ENCODE measurements at places on chromosomes 3 and 15.

GRCh38 chr3:127615631-127616305 lies 13.2 kb upstream of the PODXL2 start:
- DNase-seq: no peak

DNA sequence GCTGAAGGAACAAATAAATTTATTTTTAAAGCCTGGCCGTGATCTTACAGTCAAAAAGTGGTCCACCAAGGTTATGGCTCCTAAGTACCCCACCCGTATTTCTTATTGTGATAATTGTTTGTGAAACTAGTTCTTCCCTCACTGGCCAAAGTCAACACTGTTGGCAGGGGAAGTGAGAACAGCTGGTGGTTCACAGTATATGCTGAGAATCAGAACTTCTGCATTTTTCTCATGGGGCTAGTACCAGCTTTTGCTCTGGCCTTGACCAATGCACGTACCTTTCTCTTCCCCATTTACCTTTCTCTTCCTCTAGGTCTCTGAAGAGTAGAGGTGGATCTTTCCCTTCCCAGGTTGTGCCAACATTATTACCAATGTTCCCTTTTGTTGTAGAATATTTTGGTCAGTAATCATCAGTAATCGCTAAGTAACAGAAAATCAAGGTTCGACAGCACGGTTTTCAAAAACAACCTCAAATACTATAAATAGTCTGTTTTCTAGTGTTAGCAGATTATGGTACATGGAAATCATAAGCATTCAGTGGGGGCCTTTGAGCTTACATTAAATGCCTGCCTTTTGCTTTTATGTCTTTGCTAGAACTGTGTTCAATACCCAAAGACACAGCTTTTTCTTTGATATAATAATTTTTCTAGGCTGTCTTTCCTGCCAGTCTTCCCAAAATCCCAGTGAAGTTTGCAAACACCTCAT lies 268.0 kb downstream of the LPP start:
- DNase-seq: peak; percentile 91

GRCh38 chr3:113070072-113070640 lies 79.4 kb downstream of the GTPBP8 start:
- no peak for DNase-seq

DNA sequence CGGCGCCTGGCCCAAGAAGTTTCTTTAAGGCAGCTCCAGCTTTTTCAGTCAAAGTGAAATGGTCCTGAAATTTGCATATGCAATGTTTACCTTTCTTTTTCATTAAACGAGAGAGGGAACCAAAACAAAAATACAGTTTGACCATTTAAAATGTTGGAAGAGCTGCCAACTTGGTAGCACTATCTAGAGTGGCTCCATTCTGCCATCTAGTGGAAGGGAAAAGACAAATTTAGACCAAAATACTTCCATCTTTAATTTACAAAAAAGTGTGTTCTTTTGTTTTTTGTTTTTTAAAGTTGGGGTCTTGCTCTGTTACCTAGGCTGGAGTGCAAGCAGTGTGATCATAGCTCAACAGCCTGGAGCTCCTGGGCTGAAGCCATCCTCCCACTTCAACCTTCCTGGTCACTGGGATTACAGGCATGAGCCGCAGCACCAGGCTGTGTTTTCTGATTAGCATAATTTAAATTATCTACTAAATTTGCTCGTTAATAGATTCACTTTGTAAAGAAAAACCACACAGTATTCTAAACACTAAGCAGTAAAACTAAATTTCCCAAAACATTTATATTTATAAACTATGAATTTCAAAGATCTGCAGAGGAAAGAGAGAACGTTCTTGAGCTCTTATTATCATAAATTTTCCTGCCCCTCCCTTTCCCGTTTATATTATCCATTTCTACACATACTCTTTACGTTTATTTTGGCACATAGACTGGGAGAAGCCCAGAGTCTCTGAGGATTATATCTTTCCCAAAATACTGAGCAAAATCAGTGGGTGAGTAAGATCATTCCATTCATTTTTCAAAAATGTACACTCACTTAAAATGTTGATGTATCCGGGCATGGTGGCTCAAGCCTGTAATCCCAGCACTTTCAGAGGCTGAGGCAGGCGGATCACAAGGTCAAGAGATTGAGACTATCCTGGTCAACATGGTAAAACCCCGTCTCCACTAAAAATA lies 15.4 kb upstream of the RFC4 start:
- DNase-seq: peak; percentile 43

DNA sequence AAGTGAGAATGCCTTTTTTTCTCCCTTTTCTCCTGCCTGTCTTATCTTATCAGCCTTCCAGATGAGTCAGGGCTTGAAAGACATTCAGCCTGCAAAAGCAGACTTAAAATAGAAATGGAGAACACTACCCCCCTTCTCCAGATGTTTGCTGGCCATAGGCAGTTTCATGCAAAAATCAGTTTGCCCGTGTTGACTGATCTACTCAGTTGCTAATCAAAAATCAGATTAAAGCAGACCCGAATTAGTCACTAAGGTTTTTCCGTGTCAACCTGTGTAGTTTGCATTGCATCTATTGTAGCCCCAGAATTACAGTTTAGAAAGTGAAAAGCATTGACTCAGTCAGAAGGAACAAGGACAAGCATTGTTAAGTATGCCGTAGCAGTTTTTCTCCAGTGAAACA lies 56.2 kb downstream of the IL5RA start:
- no peak for DNase-seq

DNA sequence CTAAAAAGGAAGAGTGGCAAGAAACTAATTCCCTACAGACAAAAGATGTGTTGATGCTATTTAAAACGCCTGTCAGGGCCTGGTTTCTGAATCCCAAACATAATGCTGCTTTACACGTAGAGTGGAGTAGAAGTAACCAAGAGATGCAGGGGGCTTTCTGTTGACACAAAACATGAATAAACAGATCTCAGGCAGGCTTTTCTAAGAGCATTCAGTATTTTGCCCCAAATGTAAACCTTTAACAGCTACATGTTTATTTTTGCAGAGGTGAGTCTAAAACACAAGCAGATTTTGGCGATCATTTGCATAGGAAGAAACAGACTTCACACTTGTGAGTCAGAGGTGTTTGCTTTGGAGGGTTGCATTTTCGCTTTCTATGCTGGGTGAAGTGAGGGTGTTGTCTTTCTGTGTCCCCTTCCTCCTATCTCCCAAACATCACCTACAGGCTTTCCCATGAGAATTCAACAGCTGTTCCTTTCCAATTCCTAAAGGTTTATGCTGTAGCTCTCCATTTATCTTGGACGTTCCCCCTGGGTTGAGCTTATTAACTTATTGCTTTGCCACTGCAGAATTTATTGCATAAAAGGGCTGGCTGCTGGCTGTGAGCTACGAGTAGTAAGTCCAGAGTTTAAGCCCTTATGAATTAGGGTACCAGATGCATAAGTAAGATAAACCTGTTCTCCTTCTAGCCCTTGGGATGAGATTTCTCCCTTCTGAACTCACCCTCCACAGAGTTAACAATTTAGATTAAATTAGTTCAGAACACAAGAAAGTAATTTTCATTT lies 156.7 kb downstream of the DIPK2A start:
- DNase-seq: no peak

GRCh38 chr15:89749054-89749453 lies 2.0 kb downstream of the MESP1 start:
- DNase-seq: no peak

- no peak for DNase-seq
These were observed 168.8 kb downstream of the CHDH start for GRCh38 chr3:53677413-53677812.

GRCh38 chr3:12473511-12473910 lies 10.8 kb upstream of the TSEN2 start:
- no peak for DNase-seq

DNA sequence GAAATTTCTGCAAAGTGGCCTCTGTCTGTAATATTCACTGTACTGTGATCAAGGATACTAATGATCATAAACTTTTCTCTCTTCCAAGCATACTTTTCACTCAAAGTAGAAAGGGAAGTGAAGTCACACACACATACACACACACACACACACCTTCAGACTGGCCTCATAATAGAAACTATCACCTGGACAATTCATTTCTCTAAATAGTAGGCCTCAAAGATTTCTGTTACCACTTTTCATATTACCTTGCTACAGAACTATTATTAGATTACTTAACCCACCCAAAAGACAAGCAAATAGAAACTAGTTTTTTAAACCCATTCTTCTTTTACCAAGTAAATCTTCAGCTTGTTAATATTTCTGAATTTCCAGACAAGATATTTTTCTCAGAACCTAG lies 12.2 kb downstream of the CPB1 start:
- DNase-seq: no peak

GRCh38 chr3:128456776-128457715 lies 9.6 kb downstream of the DNAJB8 start:
- no peak for DNase-seq

DNA sequence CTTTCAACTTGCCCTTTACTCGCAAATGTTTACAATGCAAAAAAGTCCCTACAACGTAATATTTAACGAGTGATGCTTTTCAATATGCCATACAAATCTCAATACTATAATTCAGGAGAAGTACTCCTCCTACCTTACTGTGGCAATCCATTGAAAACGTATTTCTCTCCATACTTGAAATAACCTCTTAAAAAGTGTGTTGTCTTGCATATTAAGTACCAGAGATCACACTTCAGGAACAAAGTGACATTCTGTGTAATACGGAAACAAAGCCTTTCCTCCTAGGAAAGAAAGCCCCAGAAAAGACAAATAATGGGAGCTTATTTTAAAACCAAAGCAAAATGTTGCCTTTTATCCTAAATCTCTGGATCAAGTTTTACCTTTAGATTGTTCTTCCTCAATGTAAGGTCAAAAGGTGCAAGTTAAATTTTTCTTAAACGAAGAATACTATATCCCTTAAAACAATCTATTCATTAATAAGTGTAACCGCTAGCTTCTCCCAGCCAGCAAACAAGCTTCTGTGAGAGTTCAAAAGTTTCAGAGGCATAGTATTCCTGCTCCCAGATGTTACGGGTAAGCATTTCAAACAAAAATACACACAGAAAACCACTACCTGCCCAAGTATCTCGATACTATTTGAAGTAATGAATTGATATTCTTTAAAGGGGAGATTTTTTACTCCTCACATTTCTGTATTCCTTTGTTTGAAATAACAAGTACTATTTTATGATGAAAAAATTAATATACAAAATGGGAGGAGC lies 1.7 kb downstream of the TJP1 start:
- DNase-seq: no peak

- DNase-seq: no peak
These were observed 46.9 kb upstream of the TMEM158 start for GRCh38 chr3:45272828-45273470.

Data from CD14-positive monocyte (primary cell).